ENCODE measurements at places on chromosomes 2 and 18. TPM values are rescaled to one million over a fixed set of nuclear protein-coding genes. Genes with fewer than 3 reads are reported as not detected.
A peak's percentile ranks its signal among the peaks of the same experiment; 100 is the strongest.

TXNDC2 gene
- not detected for total RNA-seq

XPO1 gene
- 251 TPM for total RNA-seq

MDH1 gene
- 141 TPM for total RNA-seq

DNA sequence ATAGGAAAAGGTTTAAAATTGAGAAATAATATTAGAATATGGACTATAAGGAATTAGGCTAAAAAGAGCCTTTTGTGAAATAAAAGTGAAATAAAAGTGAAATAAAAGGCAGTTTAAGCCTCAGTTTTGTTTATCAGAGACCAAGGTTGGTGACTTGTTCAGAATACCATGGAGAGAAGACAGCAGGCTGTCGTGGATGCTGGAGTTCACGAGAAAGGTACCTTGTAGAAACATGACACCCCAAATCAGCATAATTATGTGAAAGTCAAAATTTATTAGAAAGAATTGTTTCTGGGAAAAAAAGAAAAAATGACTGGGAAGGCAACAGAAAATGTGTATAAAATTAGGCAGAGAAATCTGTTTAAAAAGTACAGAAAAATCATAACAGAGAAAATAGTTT lies 46.5 kb upstream of the SPAG16 start:
- no peak overlapping the region for H3K27ac ChIP-seq
- no peak for DNase-seq
- H3K4me3 ChIP-seq = no peak overlapping the region
- no peaks in the 10 kb centered on the region for H3K36me3 ChIP-seq
- peaks cover 13% of the 10 kb centered on the region for H3K4me1 ChIP-seq

- H3K27ac ChIP-seq = no peak overlapping the region
- no peaks in the 10 kb centered on the region for H3K27me3 ChIP-seq
- DNase-seq = no peak
- peaks cover 23% of the 10 kb centered on the region for H3K4me1 ChIP-seq
- no peak overlapping the region for H3K4me3 ChIP-seq
Observed at GRCh38 chr2:48939232-48939631, 183.7 kb upstream of the LHCGR start.

GRCh38 chr2:28692411-28692810 lies 59.2 kb upstream of the PPP1CB start:
- no peaks in the 10 kb centered on the region for H3K27me3 ChIP-seq
- no peak overlapping the region for H3K4me3 ChIP-seq

DNA sequence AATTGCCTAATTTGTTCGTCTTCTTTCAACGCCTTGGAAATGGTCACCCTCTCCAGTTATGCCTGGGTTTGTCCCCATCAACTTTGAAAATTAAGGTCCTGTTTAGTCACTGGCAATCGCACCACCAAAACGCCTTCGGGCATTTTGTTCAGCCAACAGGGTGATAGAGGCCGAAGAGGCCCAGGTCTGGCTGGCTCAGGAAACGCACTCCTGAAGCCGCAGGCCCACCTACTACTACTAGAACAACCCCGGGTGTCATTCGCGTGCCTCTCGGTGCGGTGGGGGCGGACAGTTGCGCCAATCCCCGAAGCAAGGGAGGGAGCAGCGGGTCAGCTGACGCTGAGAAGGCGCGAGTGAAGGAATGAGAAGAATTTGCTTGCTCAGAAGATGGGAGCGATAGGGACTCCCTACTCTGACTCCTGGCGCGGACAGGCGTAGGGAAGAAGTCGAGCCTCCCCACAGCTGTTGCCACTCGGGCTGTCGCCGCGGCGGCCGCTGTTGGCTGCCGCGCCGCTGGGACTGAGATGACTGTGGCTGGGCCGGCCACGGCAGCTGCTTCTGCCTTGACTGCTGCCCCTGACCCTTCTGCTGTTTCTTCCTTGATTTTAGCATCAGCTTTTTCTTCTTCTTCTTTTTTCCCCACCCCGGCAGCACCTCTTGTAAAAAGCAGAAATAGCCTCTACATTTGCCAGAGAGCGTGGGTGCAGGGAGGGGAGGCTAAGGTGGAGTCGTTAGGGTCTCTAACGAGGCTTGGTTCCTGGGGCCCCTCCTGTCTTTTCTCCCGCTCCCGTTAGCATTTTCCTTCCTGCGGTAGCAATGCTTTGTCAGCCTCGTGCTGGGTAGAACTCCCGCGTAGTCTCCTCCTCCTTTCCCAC lies 387.6 kb downstream of the FIGN start:
- H3K27ac ChIP-seq = no peak overlapping the region
- H3K36me3 ChIP-seq = no peaks in the 10 kb centered on the region
- no peak overlapping the region for H3K4me3 ChIP-seq
- no peak for DNase-seq

DNA sequence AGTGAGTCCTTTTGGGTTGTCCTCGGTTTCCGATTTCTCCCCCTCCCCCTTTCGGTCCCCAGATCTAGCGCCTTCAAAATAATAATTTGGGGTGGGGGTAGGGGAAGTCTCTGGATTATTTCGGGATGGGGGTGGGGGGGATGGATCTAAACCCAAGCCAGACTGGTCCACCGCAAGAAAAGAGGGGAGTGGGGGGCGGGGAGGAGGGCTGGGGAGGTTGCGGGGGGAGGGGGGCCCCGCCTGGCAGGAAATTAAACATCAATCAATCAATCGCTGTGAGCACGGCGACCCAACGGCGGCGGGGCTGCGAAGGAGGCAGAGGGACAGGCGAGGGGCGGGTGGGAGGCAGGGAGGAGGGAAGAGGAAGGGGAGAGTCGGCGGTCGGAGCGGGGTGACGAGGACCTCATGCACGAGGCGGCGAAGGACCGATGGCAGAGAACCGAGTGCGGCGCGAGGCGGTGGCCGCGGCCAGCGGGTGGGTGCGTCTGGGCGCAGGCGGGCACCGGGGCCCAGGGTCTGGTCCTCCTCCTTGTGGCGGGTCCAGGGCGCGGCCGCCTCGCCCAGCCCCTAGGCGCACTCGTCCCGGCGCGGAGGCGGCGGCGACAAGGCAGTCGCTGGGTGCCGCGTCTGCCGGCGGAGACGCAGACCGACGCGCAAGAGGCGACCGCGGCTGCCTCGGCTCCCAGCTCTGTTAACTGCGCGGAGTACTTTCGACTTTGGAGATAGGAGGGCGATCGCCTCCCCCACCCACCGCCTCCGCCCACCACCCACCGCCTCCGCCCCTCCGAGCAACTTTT lies 468 bp upstream of the SATB2 start:
- peaks cover 34% of the 10 kb centered on the region for H3K4me1 ChIP-seq
- DNase-seq = no peak
- H3K27ac ChIP-seq = no peak overlapping the region
- H3K4me3 ChIP-seq = peak overlapping the region; percentile 71
- H3K27me3 ChIP-seq = no peaks in the 10 kb centered on the region
- H3K36me3 ChIP-seq = no peaks in the 10 kb centered on the region

DNA sequence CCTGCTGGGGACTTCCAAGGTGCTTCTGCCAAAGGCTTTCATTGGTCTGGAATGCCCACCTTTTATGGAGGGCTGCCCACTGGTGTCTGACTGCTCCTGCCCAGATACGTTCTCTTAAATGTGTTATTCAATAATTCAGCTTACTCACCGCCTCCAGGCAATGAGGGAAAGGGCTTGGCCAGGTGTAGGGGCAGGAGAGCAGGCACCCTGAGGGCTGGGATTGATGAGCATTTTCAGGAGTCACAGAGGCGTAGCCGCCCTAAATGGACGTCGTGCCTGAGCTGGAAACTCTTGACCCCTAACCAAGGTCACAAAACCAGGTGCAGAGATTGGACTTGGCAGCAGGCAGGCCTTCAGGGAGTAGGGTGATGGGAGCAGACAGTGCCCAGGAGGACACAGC lies 26.8 kb downstream of the MAL start:
- no peak overlapping the region for H3K27ac ChIP-seq
- no peak overlapping the region for H3K4me3 ChIP-seq
- DNase-seq = no peak

GRCh38 chr18:70261141-70261788 lies 27.6 kb upstream of the SOCS6 start:
- no peaks in the 10 kb centered on the region for H3K4me1 ChIP-seq
- no peak for DNase-seq
- no peaks in the 10 kb centered on the region for H3K36me3 ChIP-seq
- no peaks in the 10 kb centered on the region for H3K27me3 ChIP-seq

- no peak overlapping the region for H3K27ac ChIP-seq
- H3K4me1 ChIP-seq = no peaks in the 10 kb centered on the region
- no peak overlapping the region for H3K4me3 ChIP-seq
Observed at GRCh38 chr2:44668336-44668735, 273.2 kb upstream of the SIX3 start.

GRCh38 chr2:239082425-239082824 lies 234.5 kb downstream of the TWIST2 start:
- H3K4me3 ChIP-seq = no peak overlapping the region
- no peaks in the 10 kb centered on the region for H3K36me3 ChIP-seq
- no peak overlapping the region for H3K27ac ChIP-seq
- no peak for DNase-seq
- H3K4me1 ChIP-seq = no peaks in the 10 kb centered on the region

DNA sequence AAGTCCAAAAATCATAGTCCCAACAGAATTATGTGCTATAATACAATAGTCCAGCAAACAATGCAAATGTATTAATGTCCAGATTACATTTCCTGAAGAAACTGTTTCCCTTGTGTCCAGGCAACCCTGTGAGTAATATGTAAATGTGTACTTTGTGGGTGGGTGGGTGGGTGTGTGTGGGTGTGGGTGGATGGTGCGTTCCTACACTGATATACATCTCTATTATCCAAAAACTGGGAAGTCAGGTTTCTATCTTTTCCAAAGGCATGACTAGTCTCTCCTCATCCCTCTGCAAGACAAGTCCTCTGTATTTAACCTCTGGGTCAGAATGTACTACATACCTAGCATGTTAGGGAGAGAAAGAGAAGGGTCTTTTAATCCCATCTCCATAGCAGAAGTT lies 71.6 kb downstream of the LNPK start:
- no peaks in the 10 kb centered on the region for H3K4me1 ChIP-seq
- no peak for DNase-seq
- no peak overlapping the region for H3K4me3 ChIP-seq
- no peak overlapping the region for H3K27ac ChIP-seq

- H3K4me1 ChIP-seq = no peaks in the 10 kb centered on the region
- no peak overlapping the region for H3K4me3 ChIP-seq
- H3K36me3 ChIP-seq = no peaks in the 10 kb centered on the region
- H3K27ac ChIP-seq = no peak overlapping the region
- no peak for DNase-seq
Observed at GRCh38 chr2:237297421-237298150, 116.4 kb downstream of the COL6A3 start.

GRCh38 chr2:227853204-227853629 lies 18.2 kb upstream of the DAW1 start:
- H3K27ac ChIP-seq = no peak overlapping the region
- no peak overlapping the region for H3K4me3 ChIP-seq
- DNase-seq = no peak

DNA sequence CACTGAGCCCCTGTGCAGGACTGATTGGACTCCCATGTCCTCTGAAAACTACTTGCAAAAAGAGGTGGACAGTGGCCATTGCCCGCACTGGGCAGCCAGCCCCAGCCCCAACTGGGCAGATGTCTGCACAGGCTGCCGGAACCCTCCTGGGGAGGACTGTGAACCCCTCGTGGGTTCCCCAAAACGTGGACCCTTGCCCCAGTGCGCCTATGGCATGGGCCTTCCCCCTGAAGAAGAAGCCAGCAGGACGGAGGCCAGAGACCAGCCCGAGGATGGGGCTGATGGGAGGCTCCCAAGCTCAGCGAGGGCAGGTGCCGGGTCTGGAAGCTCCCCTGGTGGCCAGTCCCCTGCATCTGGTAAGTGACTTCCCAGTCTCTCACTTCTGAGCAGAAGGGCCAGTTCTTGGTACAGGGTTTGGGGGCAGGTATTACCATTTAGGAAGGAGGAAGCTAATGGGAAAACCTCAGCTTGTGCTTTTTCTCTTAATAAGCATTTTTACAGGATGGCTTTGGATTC lies 44.1 kb downstream of the TNFRSF11A start:
- H3K4me3 ChIP-seq = no peak overlapping the region
- H3K27ac ChIP-seq = no peak overlapping the region
- peaks cover 60% of the 10 kb centered on the region for H3K4me1 ChIP-seq

- no peaks in the 10 kb centered on the region for H3K36me3 ChIP-seq
- no peaks in the 10 kb centered on the region for H3K27me3 ChIP-seq
- DNase-seq = no peak
- H3K27ac ChIP-seq = no peak overlapping the region
- peaks cover 3% of the 10 kb centered on the region for H3K4me1 ChIP-seq
Observed at GRCh38 chr18:40864846-40865245, 1090.2 kb upstream of the PIK3C3 start.
